Activated T-helper 9 cell treated with anti-CD3 and anti-CD28 coated beads, Interleukin-2, amount 50 U/mL, for 16 hours (primary cell): ENCODE measurements at places on chromosomes 2 and 18.

GRCh38 chr18:35507623-35508022, 9.9 kb upstream of the INO80C start:
- DNase-seq: no peak

GRCh38 chr2:201654616-201655384, 11.5 kb upstream of the TMEM237 start:
- DNase-seq: no peak

DNA sequence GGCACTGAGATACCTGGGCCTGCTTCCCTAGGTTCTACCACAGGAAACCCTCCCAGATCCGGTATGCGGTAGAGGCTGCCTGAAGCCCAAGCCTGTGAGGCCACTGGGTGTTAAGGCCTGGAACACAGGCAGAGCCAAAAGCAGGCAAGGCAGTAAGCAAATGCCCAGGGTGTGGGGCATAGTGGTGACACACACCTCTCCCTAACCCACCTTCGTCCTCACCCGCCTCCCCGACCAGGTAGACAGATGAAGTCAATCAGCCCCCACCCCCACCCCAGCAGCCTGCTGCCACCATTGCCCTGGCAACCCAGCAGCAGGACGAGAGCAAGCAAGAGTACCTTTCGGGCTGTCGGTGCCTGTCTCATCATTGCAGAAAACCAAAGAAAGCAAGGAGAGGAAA, 6.1 kb downstream of the DCTN1 start:
- no peak for DNase-seq

DNA sequence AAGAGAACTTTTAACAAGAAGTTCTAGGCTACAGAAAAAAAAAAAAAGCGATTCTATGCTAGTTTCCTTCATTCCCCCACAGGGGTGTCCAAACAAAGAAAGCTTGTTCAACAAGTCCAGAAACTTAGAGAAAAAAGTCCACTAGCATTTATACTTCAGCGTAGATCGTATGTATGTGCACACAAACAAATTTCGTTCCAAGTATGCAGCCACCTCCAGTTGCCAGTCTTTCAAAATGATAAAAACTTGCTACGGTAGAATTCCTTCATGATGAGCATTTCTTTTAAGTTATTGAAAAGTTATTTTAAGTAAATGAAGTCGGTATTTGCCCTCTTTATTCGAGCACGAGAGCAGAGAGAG, 3.7 kb upstream of the OTX1 start:
- DNase-seq: no peak

GRCh38 chr18:23969664-23970063, 44.9 kb upstream of the TTC39C start:
- DNase-seq: no peak

DNA sequence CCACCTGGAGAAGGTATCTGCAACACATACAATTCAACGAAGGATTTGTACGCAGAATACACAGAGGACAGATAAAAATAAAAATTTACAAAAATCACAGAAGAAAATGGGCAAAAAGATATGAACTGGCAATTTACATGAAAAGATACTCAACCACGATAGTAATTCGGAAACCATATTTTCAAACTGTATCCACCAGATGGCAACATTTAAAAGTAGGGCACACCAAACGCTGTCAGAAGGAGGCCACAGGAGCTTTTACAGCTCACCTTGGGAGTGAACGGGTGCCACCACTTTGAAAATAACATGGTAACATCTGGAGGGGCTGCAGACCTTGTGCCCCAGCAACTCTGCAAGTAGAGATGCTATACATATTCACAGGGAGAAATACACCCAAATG, 9.8 kb downstream of the KIF1A start:
- DNase-seq: no peak
